ENCODE measurements at places on chromosomes 4 and X.
A peak's percentile ranks its signal among the peaks of the same experiment; 100 is the strongest.

DNA sequence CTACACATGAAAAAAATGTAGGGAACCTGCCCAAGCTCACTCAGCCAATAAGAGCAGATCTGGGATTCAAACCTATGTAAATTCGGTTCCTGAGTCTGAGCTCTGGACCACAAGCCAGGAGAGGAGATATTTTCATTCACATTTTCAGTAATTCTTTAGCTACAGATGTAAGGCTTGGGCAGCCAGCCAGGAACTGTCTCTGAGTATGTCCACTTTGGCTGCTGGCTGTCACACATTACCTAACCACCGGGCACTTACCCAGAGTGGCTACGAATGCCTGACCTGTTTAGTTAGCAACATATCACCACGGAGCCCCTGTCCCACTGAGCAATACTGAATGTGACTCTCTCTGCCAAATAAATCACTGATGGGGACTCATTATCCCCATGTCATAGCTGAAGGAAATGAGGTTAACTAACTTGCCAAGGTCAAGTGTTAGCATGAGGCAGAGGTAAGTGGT lies 15.3 kb downstream of the USP46 start:
- DNase-seq = no peak

- DNase-seq = no peak
These were observed 167.6 kb downstream of the DKK2 start for GRCh38 chr4:106868381-106869035.

DNA sequence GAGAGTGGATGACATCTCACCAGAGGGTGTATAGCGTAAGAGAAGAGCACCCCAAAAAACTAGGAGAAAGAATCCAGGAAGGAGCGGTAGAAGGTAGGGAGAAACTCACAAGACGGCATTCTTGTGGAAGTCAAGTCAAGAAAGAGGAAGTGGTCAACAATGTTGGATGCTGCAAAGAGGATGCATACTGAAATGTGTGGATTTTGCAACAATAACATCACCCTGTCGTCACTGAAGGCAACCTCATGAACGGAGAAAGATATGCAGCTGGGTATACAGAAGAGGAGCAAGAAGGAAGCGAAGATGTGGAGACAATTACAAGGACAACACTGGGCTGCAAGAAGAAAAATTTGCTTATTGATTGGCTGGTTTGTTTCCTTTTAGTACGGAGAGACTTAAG lies 11.4 kb upstream of the TAPT1 start:
- no peak for DNase-seq

- DNase-seq = no peak
These were observed 529.1 kb upstream of the SMIM31 start for GRCh38 chr4:164224871-164225270.

GRCh38 chrX:110146521-110146920 lies 143.6 kb downstream of the TMEM164 start:
- DNase-seq = peak; percentile 15

- DNase-seq = no peak
These were observed 38.0 kb downstream of the MSN start for GRCh38 chrX:65705439-65705838.

- DNase-seq = peak; percentile 82
These were observed 18.7 kb upstream of the TMEM192 start for GRCh38 chr4:165131247-165131832.

- DNase-seq = no peak
These were observed 122.3 kb downstream of the ARHGAP10 start for GRCh38 chr4:147854154-147854553.

GRCh38 chr4:85557016-85557901 lies 82.3 kb downstream of the ARHGAP24 start:
- no peak for DNase-seq

DNA sequence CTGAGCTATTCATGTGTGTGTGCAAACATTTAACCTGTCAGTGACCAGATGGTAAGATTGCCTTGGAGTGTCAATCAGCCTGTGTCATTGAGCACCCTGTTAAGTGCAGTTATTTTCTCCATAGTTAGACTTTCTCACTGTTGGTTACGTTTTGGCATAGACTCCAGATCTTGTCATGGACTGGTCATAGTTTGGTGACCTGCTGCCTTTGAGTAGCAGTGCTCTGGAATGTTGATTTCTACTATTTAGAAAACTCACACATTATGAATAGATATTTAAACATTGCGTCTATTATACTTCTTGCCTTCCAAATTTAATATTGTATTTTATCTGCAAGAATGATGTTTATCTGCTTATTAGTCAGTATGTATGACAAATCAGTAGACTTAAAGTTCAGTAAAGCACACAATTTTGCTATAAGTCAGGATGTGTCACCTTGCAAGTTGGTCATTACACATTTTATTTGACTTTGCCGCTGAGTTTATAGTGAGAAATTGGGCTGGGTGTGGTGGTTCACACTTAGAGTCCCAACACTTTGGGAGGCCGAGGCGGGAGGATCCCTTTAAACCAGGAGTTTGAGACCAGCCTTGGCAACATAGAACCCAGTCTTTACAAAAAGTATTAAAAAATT lies 42.4 kb downstream of the KIAA0232 start:
- no peak for DNase-seq

DNA sequence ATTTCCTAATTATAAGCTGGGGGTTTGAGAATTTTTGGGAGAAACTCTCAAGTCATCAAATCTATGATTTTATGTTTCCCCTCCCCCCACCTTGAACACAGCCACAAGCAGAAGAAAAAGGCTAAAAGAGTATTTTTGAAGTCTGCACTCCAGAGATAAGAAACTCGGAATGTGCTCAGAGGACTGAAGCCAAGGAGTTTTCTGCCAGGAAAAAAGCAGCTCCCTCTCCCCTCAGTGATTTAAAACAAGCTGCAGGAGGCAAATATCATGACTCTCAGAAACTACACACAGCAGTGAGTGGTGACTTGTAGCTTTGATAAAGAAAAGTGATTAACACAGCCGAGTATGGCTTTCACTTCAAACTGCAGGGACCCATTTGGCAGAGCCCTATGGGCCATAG lies 800.2 kb upstream of the FTHL17 start:
- no peak for DNase-seq

DNA sequence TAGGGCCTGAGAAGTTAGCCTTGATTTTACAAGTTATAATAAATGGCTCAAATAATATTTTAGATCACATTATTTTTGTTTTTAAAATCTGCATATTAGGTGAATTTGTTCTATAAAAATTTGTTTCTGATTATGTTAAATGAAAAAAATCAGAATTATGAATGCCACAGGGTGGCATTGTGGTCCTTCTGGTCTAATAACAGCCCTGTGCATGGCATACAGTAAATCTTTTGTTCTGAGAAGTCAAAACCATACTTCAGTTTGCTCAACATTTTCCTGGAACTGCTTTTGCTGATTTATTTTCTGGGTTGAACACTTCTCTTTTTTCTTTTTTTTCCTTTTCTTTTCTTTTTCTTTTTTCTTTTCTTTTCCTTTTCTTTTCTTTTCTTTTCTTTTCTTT lies 101.0 kb upstream of the UBQLN2 start:
- DNase-seq = no peak

GRCh38 chr4:78565971-78566372 lies 14.4 kb downstream of the ANXA3 start:
- DNase-seq = no peak

DNA sequence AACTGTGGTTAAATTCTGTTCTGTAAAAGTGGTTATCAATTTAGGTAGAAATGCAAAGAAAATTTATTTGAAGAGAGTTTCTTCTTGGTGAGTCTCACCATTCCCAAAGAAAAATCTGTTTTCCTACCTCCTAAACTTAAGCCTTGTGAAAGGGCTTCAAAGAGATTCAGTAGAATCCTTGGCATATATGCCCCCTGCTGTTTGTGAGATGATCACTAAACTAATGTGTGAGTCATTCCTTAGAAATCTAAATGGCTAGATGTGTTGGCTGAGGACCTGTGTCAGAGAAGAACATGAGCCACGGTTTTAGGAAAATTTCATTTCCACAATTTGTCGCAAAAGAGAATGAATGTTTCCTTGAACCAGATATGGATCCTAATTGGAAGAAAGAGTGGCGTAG lies 260.9 kb downstream of the SLC7A11 start:
- no peak for DNase-seq

DNA sequence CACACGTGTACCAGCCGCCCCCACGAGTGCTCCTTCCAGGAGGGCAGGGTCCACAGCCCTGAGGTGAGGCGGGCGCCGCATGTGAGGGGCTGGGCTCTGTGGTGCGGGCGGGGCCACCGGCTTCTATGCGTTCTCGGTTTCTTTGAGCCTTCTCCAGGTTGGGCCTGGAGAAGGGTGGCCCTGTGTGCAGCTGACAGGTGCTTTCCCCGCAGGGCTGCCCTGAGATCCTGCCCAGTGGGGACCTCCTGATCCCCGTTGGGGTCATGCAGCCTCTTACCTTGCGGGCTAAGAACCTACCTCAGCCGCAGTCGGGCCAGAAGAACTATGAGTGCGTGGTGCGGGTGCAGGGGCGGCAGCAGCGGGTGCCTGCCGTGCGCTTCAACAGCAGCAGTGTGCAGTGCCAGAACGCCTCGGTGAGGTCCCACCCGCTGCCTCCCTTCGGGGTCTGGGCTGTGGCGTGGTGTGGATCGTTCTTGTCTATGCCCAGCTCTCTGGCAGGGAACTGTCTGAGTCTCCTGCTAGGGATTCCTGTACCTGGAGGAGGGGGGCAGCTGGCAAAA lies 6.8 kb downstream of the PLXNA3 start:
- DNase-seq = no peak

- DNase-seq = no peak
These were observed 3.2 kb upstream of the UXT start for GRCh38 chrX:47662144-47662657.

DNA sequence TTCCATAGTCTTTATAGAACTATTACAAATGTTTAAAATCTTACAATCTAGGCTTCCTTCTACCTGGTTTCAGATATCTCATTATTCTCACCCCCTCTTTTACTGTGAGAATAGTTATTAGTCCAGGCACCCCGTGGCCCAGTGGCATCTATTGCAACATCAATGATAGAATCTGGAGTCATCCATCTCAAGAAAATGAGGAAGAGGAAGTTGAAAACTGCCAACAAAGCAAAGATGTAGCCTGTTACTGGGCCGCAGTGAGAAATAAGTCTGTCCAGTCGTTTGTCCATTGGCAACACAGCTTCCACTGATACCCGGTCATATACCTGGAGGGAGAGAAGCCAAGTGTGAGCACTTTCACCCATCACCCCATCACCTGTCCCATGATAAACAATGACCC lies 6.0 kb upstream of the ASB11 start:
- no peak for DNase-seq
